ENCODE measurements at places on chromosomes 16 and 17.

GRCh38 chr16:84563786-84564420 lies 54.0 kb downstream of the COTL1 start:
- DNase-seq = no peak

DNA sequence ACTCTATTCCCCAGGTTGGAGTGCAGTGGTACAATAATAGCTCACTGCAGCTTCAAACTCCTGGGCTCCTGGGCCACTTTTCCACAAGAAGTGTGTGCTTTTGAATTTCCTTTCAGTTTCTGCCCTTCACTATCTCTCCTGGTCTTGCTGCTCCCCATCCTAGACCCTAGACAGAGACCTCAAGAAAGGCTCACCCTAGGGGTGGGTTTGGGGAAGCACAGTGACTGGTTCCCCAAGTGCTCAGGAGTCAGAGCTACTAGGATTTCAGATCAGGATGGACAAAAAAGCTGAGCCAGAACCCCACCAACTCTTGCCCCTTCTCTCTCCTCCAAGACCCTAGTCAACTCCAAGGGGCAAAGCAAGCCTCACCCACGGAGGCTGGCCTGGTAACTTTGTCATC lies 1.6 kb upstream of the SEBOX start:
- DNase-seq = no peak

GRCh38 chr16:23650674-23651416 lies 9.6 kb downstream of the DCTN5 start:
- DNase-seq = no peak

- DNase-seq = no peak
Measured at GRCh38 chr16:85314512-85314971, 202.3 kb upstream of the CIBAR2 start.

DNA sequence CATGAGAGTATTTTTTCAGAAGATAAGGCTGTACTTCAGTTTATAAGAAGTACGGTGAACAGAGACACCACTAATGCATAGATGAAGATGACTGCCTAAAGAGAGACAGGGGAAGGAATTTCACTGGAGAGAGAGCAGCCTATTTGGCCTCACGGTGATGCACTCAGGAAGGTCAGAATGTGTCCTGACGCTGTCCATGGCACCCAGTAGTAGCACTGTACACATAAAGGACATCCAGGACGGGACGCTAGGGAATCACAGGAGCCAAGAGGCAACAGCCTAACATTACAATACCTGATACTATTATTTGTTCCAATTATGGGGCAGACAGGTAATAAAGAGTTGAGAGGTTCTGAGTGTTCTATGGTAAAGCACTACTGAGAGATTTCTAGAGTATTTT lies 24.9 kb upstream of the LRRC37A start:
- DNase-seq = no peak

GRCh38 chr17:57354673-57355072 lies 98.3 kb downstream of the MSI2 start:
- no peak for DNase-seq

DNA sequence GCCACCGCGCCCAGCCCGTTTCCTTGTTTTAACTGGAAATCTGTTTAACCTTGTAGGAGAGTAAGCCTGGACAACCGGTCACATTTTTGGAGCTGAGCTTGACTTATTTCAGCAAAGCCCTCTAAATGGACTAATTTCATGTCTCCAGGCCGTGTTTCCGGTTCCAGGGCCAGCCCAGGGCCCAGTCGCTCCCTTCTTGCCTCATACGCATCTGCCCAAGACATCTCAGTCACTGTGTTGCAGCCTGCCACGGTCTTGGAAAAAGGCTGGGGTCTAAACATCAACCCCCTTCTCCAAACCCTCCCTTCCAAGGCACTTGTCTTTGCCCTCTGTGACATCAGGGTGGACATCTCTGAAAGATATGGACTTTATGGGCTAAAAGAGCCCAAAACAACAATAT lies 18.9 kb downstream of the PLEKHG4 start:
- no peak for DNase-seq

DNA sequence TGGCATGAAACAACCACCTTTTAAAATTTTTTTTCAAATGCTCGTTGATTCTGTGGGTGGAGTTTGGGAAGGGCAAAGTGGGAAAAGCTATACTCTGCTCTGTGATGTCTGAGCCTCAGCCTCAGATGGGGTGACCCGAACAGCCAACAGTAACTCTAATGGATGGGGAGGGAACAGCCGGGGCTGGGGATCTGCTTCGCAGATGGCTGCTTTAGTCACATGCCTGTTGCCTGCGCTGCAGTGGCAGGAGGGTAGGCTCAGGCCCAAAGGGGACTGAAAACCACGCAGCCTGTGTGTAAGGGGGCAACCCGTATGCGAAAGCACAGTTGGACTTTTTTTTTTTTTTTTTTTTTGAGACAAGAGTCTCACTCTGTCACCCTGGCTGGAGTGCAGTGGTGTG lies 14.9 kb upstream of the MAPK3 start:
- DNase-seq = no peak

All from breast epithelium (tissue), 4 donors.